ENCODE measurements at places on chromosomes 16 and 17. TPM values are rescaled to one million over a fixed set of nuclear protein-coding genes. Genes with fewer than 3 reads are reported as not detected.

The CLCN7 gene
- total RNA-seq = 64.7 TPM

The CLDN9 gene
- total RNA-seq = not detected

The ATP1B2 gene
- total RNA-seq = not detected

The NLRC5 gene
- 22.2 TPM for total RNA-seq

The GNG13 gene
- not detected for total RNA-seq

The SLC5A11 gene
- total RNA-seq = not detected

The FAM117A gene
- 1.2 TPM for total RNA-seq

The CDH1 gene
- not detected for total RNA-seq

The ARL5C gene
- total RNA-seq = not detected

The SULT1A4 gene
- 1.1 TPM for total RNA-seq

The BHLHA9 gene
- total RNA-seq = not detected

The PRR11 gene
- 21.9 TPM for total RNA-seq

The SKAP1 gene
- total RNA-seq = not detected

The IGF2BP1 gene
- total RNA-seq = 0.44 TPM

The RPL26 gene
- 3,779 TPM for total RNA-seq

The FGF11 gene
- 1.7 TPM for total RNA-seq

The VMP1 gene
- total RNA-seq = 167 TPM

The LYRM9 gene
- 11.8 TPM for total RNA-seq

The PRSS22 gene
- 0.12 TPM for total RNA-seq

The GPRC5C gene
- total RNA-seq = 9.1 TPM

The EPX gene
- total RNA-seq = not detected

The SLC16A6 gene
- 10.6 TPM for total RNA-seq

The RRAD gene
- total RNA-seq = 8.0 TPM

The RAMP2 gene
- total RNA-seq = 0.37 TPM

The TBC1D3 gene
- not detected for total RNA-seq

The PLCG2 gene
- 1.5 TPM for total RNA-seq

The GPR179 gene
- total RNA-seq = under 0.01 TPM

The ADCY9 gene
- total RNA-seq = 22.2 TPM

The CES3 gene
- total RNA-seq = 0.25 TPM

The MCRIP1 gene
- 85.0 TPM for total RNA-seq

The CA5A gene
- not detected for total RNA-seq

The DLX3 gene
- total RNA-seq = not detected

The WNT9B gene
- total RNA-seq = not detected

The PLD6 gene
- total RNA-seq = 6.4 TPM

The PYDC1 gene
- not detected for total RNA-seq

The KCNJ18 gene
- not detected for total RNA-seq

The HOXB2 gene
- 8.6 TPM for total RNA-seq

Data from uterine smooth muscle cell (primary cell).